Right renal pelvis (tissue), 4 donors: ENCODE measurements at places on chromosomes 16 and 17. TPM values are rescaled to one million over a fixed set of nuclear protein-coding genes. Genes with fewer than 3 reads are reported as not detected.

DNA sequence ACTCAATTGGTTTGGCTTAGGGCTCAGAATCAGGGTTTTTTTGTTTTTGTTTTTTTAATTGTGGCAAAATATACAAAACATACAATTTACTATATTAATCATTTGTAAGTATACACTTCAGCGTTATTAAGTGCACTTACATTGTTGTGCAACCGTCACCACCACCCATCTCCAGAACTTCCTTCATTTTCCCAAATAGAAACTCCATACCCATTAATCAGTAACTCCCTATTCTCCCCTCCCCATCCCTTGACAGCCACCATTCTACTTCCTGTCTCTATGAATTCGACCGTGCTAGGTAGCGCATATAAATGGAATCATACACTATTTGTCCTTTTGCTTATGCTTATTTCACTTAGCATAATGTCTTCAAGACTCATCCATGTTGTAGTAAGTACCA, 45.2 kb upstream of the DHX40 start:
- no peak for DNase-seq

DNA sequence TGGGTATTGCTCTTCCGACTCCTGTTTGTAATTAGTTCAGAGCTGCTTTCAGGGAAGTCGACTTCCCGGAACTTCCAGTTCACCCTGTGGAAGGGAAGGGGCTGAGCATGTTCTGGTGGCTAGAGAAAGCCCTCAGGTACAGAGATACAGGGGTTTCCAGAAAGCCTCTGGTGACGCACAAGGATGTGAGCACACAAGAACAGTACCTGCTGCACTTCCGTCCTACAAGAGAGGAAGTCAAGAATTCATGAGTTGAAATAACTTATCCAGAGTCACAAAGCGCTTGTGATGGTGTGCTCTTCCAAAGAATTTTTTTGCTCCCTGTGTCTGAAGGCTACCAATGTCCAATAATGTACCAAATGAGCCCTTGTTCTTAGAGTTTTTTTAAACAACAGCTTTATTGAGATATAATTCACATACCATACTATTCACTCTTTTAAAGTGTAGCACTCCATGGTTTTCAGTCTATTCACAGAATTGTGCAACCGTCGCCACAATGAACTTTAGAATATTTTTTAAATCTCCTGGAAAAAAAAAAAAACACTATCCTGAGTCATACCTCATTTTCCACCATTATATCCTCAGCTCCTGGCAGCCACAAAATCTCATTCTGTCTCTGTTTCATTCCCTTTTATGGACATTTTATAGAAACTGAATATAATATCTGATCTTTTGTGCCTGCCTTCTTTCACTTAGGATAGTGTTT, 327.6 kb downstream of the CDH13 start:
- no peak for DNase-seq

GRCh38 chr17:43608313-43608712, 53.4 kb downstream of the MEOX1 start:
- no peak for DNase-seq

DNA sequence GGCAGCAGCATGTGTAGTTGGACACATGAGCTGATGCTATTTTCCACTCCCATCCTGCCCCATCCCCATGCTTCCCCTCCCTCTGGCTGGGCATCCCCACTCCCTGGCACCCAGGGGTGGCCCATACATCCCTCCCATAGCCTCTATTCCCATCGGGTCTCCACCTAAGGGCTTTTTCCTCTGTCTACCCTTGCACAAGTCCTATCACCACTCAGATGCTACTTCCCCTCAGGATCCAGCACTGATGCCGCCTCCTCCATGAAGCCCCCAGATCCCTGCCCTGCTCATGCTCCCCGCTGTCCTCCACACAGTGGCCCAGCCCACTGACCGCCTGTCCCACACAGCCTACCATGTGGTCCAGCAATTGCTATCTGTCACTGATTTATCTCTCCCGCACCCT, 15.8 kb downstream of the TRPV1 start:
- no peak for DNase-seq

GRCh38 chr16:30443631-30444030, 2.0 kb downstream of the SEPHS2 start:
- no peak for DNase-seq

DNA sequence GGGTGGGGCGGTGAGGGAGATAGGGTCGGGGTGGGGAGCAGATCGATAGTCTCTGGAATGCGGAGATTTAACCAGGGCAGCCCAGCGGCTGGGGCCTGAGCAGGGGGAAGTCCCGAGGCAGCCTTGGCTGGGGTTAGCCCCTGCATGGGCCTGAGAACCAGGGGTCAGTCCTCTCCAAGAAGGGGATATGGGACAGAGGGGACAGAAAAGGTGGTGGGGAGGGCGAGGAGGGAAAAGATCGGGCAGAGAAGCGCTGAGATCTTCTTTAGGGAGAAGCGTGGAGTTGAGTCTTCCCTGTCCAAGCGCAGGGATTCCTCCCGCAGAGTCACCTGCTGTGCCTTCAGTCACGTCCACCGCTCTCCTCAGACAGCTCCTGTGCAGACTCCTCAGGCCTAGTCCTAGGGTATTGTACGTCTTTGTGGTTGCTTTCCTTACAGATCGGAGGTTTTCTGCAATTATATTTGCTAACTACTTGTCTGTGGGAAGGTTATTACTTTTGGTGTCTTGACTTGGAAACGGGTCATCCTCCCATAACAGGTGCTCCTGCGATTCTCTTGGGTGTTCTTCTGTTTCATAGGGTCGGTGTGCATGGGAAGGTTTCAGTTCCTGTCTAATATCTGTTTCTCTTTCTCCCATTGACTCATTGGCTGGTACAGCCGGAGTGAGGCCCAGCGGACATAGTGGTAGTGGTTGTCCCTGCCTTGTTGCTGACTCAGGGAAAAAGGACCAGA, 952 bp downstream of the CD300A start:
- DNase-seq, result no peak

DNA sequence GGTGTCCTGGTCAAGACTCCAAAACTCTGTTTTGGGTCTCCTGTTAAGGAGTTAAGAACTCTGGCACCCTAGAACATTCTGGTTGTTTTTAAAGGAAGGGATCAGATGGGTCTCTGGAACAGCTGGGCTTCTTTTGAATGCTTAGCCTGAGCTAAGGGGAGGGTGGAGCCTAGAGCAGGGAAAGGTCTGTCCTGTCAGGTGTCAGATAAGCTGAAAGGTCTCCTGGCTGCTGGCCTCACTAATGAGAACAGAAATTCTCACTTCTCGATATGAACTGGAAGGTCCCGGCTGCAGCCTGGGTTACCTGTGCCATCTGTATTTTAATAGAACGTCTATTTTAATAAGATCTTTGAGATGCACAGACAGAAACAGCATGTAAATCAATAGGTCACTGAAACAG, 69.0 kb downstream of the RAP1GAP2 start:
- DNase-seq, result no peak

GRCh38 chr17:81350320-81350890, 44.9 kb upstream of the BAHCC1 start:
- DNase-seq, result no peak

GRCh38 chr16:57611181-57611580, 17.2 kb upstream of the ADGRG1 start:
- no peak for DNase-seq

DNA sequence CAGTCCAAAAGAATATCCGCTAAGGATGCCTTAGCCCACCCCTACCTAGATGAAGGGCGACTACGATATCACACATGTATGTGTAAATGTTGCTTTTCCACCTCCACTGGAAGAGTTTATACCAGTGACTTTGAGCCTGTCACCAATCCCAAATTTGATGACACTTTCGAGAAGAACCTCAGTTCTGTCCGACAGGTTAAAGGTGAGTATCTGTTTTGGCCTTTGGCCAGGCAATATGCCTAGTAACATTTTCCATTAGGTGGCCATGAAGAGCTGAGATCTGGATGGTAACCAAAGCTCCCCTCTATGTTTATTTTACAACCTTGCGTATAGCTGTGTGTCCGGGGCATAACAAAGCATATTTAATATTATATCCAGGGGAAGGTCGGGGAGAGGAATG, 128.0 kb upstream of the TMEM97 start:
- DNase-seq, result no peak

Gene TLCD1
- 19.0 TPM for polyA plus RNA-seq

Gene ANKRD40CL
- polyA plus RNA-seq, result 0.17 TPM

Gene CCL5
- polyA plus RNA-seq, result 2.1 TPM
